ENCODE measurements at places on chromosomes 1 and 21.

DNA sequence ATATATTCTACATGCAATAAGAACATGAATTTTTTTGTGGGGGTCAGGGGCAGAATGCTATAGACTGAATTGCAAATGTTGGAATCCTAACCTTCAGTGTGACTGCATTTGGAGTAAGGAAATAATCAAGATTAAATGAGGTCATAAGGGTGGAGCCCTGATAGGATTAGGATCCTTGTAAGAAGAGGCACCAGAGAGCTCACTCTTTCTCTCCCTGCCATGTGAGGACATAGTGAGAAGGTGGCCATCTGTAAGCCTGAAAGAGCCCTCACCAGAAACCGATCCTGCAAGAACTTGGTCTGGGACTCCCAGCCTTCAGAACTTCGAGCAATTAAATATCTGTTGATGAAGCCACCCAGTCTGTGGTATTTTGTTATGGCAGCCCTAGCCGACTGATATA is 70.3 kb upstream of the SOX13 start:
- no peak for DNase-seq

DNA sequence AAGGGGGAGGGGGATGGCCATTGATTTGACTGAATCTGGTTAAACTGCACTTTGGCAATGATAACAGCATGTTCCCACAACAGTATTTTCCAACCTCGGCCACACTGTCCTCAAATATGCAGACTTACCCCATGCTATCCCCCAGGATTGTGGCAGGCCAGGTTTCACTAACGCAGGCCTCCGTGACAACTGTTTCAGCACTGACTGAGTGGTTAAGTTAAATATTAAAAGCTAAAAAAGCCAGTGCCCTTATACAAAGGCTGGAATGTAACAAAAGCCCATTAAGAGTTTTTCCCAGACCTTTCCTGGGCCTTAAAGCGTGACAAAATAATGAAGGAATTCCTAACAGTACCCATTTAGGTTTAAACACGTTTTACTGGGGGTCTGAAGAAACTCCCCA is 202.9 kb downstream of the USP25 start:
- DNase-seq, result no peak

GRCh38 chr21:36792505-36792967 is 93.6 kb downstream of the SIM2 start:
- no peak for DNase-seq

DNA sequence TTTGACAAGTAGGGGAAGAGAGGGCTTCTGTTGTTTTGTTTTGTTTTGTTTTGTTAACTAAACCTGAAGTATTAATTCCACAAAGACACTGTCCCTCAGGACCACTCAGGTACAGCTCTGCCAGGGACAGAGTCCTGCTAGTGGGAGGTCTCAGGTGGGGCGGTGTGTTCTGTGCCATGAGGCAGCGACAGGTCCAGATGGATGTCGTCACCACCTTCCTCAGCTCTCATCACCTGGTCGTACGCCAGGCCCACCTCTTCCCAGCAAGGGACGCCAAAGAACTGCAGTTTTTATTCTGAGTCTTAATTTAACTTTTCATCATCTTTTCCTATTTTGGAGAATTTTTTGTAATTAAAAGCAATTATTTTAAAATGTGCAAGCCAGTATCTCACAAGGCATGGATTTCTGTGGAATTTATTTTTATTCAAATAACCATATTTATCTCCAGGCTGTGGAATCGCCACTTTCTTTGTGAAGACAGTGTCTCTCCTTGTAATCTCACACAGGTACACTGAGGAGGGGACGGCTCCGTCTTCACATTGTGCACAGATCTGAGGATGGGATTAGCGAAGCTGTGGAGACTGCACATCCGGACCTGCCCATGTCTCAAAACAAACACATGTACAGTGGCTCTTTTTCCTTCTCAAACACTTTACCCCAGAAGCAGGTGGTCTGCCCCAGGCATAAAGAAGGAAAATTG is 62.5 kb downstream of the POFUT2 start:
- no peak for DNase-seq

GRCh38 chr1:225848030-225848955 is 33.9 kb downstream of the TMEM63A start:
- DNase-seq, result peak; percentile 67

- no peak for DNase-seq
These were observed 52.2 kb downstream of the YARS1 start for GRCh38 chr1:32764826-32765569.

GRCh38 chr1:58597076-58597475 is 20.0 kb upstream of the TACSTD2 start:
- no peak for DNase-seq

GRCh38 chr1:75171876-75172275 is 37.7 kb downstream of the LHX8 start:
- no peak for DNase-seq

DNA sequence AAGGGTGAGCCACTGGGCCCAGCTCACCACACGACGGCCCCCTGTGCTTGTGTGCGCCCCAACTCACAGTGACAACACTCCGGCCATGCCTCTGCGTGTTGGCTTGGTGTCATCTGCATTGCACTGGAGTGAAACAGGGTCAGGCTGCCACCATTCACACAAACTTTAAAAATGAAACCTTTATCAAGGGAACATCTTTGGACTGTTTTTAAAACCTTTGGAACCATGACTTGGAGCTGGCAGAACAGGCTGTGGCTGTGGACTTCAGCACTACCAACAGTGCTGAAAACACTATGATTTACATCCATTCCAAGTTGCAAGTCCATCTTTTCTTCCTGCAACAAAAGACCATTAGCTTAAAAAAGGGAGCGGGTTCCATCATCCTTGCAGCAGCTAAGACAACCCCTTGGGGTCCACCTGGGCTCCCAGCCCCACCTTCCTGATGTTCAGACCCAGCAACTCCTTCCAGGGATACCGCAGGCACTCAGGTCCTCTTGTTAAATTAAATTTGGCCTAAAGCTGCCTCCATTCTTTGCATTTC is 25.6 kb downstream of the POFUT2 start:
- no peak for DNase-seq

DNA sequence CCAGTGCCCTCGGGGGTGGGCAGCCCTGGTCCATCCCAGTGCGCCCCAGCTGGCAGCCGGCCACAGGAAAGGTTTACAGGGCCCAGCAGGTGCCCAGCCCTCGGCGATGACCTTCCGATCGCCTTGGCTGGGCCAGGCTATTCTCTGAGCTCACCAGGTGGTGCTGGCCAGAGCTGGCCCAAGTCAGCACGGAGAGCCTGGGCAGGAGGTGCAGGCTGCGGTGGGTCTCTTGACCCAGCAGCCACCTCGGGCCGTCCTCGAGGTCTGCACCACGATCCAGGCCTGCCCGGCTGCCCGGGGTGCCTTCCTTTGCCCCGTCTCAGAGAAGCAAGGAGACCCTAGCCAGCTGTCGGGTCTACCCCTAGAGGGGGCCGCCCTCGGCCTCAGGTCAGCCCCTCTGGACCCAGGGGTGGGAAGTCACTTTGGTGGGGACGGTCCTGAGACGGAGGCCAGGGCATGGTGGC is 370 bp downstream of the PERM1 start:
- DNase-seq, result no peak

DNA sequence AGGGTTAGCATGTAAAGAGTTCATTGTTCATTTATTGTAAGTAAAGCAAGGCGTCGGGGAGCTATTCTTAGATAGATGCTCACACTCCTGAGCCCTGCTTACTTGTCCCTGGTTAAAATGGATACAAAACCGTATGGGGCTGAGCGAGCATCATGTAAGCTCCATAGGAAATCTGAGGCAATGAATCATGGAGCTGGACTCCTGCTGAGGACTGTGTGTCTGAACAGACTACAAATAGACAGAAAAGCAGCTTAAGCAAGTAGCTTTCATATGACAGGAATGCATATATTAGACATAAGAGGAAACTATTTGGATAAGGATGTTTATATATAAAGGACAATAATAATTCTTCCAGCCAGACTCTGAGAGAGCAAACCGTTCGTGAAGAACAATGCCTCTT is 604.9 kb upstream of the PTBP2 start:
- no peak for DNase-seq

DNA sequence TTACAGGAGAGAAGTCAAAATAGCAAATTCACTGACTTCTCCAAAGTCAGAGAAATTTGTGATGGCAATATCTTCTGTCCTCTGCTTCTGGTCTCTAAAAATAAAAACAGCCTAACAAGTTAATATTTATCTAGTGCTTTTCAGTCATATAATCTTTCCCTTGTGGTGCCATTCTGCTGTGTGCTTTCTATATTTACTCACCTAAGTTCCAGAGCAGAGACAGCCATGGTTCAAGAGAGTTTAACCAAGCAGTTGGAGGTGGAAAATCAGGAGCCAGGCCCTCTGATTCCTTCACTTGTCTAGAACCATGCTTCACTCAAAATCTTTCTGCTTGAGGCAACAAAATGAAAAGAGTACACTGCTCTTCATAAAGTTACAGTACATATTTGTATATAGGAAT is 39.3 kb downstream of the BRINP2 start:
- DNase-seq, result no peak

GRCh38 chr1:222772996-222773379 is 36.0 kb downstream of the FAM177B start:
- DNase-seq, result no peak

GRCh38 chr1:169461390-169462000 is 24.2 kb downstream of the SLC19A2 start:
- no peak for DNase-seq

DNA sequence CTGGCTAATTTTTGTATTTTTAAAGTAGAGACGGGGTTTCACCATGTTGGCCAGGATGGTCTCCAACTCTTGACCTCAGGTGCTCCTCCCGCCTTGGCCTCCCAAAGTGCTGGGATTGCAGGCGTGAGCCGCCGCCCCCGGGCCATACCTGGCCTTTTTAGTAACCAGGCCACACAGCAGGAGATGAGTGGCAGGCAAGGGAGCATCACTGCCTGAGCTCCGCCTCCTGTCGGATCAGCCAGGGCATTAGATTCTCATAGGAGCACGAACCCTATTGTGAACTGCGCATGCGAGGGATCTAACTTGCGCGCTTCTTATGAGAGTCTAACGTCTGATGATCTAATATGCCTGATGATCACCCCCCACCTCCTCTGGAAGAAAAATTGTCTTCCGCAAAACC is 308.7 kb upstream of the PRMT6 start:
- no peak for DNase-seq

GRCh38 chr1:225454733-225455132 is 26.9 kb upstream of the LBR start:
- DNase-seq, result no peak

- no peak for DNase-seq
These were observed 99.2 kb upstream of the BTG3 start for GRCh38 chr21:17711896-17712295.

DNA sequence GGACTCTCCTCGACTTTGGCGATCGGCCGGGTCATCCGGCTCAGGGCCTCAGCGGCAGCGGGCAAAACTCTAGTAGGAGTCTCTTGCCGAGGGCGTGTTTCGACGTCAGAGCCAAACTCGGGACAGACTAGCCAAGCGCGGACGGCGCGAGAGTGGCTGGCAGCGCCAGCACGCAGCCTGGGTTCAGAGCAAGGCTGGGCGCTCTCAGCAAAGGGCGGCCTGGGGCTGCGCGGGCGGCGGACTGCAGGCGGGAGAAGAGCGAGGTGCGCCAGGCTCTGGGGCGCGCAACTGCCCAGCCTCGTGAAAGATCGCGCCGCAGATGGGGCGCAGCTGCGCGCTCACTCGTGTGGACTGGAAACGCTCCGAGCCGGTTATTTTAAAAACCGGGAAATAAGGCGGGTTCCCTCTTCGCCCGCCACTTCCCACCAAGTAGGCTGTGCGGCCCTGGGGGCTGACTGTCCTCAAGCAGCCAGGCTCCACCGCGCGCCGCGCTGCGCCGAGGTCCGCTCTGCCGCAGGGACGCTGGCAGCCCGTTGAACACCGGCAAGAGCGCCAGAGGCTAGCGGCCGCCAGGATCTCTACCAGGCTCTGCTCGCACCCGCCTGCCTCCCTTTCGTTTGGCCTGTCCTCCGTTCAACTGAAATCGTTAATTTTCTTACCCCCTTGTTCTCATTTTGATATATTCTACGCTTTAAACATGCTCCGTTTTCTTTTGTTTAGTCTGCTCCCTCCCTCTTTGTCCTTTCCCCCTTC is 2.4 kb downstream of the ALX3 start:
- DNase-seq, result peak; percentile 51

- DNase-seq, result no peak
These were observed 17.4 kb downstream of the CCT8 start for GRCh38 chr21:29056005-29056404.

DNA sequence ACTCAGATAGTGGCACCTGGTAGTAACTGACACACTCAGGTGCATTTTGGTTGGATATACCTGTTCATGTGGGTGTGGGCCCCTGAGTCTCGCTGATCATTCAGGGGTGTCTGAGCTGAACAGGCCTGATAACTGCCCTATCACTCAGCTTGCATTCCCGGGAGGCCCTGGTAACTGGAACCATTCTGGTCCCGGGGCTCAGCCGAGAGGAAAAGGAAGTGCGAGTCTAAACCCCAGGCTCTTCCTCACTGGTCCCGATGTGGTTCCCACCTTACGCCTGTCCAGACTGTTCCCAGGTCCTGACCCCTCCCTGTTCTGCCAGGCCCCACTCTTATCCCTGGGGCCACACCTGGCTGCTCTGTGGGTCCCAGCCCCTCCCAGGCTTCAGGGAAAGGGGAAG is 11.7 kb upstream of the CDK18 start:
- no peak for DNase-seq

GRCh38 chr1:56073206-56073605 is 506.2 kb downstream of the PLPP3 start:
- DNase-seq, result no peak

- no peak for DNase-seq
These were observed 51.6 kb downstream of the FAM163A start for GRCh38 chr1:179794669-179795068.

- DNase-seq, result no peak
These were observed 109.6 kb downstream of the VPS13D start for GRCh38 chr1:12339396-12339795.

GRCh38 chr1:192951691-192952460 is 107.3 kb downstream of the UCHL5 start:
- peak; percentile 10 for DNase-seq

Measured in GM20000 (cell line).